ENCODE measurements at places on chromosomes 5 and 9.

DNA sequence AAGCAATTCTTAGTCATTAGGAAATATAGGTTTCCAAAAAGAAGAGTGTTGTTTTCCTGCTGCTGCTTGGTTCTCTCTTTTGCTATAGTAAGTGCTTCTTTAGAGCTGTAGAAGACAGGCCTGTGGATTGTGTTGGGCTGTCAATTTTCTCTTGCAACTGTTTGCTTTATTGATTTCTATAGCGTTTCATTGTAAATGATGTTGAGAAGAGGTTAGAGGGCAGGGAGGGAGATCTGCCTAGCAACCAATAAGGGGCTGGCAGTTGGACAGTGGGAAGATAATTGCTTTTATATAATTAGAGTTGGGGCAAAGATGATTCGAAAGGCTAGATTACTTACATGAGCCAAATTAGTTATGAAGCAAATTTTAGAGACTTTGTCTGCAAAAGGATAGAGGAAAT, 11.1 kb downstream of the UNC13B start:
- no peak for DNase-seq

DNA sequence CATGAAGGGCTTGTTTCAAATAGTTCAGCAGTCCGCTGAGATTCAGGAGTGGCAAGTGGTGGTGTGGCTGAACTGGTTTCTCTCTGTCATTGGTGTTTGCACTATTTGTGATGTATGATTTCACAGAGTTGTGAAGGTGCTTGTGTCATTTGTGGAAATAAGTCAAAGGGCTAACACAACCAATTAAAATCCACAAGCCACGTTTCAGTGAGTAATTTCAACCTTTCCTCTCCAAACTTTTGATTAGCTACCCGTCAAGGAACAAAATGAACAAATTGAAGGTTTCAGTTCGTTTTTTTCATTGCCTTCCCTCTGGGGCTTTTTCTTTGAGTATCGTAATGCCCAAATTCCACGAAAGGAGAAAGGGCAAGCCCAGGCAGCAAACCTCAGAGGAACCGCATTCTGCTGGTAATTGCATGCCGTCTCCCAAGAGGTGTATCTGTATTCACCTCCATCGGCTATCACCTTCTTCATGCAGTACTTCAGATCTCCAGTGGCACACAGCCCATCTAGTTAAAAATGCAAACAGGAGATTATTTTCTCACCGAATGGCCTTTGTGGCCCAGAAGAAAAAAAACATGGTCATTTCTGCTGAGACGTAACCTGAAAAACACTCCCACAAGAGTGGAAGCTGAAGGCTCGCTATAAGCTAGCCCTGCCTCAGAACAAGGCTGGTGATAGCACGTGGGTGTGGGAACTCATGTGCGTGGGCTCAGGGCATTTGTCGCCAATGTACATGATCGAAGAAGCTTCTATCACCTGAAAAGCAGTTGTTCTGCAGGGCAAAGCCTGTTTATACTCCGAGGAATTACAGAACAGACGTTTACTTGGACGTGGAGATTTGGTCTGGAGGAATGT, 197.1 kb downstream of the NR3C1 start:
- DNase-seq: no peak

DNA sequence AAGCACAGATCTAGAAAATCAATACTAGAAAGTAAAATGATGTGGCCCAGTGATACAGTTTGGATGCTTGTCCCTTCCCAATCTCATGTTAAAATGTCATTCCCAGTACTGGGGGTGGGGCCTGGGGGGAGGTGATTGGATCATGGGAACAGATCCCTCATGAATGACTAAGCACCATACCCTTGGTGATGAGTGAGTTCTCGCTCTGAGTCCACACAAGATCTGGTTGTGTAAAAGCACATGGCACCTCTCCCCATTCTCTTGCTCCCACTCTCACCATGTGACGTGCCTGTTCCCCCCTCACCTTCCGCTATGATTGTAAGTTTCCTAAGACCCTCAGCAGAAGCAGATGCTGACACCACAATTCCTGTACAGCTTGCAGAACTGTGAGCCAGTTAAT, 234.2 kb upstream of the CDH6 start:
- DNase-seq: no peak

GRCh38 chr9:12464400-12464799, 228.8 kb upstream of the TYRP1 start:
- no peak for DNase-seq

GRCh38 chr9:111559000-111559610, 34.1 kb downstream of the ZNF483 start:
- no peak for DNase-seq

GRCh38 chr5:59813761-59814536, 79.6 kb downstream of the PDE4D start:
- no peak for DNase-seq

DNA sequence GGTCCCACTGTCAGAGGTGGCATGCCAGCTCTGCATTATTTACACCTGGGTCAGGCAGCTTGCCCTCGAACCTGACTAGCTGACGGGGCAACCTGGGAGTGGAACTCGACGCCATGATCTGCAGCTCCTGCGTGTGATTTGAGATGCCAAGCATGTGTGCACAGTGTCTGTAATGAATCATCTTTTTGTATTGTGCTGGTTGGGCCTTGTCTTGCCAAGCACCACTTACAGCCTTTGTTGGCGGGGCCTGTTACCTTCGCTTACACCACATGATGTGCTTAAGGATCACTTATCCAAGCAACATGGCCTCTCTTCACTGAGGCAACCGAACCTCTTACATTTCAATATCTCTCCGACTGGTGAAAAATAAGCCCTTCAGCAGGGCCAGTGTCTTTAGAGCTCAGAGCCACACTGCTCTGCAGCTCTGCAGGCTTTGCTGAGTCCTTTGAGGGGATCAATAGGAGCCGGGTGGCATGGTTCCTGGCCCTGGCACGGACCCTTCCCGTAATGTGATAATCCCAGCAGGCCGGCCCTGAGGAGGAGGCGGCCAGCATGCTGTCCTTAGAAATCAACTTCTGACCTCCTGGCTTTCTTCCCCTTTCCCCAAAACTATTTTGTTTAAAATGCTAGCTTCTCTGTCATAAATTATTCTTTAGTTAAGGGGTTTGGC, 297.7 kb upstream of the CD180 start:
- no peak for DNase-seq

DNA sequence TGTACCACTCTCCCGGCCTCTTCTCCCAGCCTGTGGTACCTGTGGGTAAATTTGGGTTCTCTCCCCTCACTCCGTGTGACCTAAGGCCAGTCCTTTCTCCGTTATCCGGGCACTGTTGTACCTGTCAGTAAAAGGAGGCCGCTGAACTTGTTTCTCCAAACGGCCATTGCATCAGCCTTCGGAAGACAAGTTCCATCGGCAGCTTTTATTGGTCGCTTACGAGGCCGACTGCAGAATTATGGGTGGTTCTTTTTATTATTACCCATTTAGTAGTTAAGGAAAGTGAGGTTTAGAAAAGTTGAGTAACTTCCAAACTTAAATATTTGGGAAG, 558 bp downstream of the GRPEL2 start:
- DNase-seq: no peak

DNA sequence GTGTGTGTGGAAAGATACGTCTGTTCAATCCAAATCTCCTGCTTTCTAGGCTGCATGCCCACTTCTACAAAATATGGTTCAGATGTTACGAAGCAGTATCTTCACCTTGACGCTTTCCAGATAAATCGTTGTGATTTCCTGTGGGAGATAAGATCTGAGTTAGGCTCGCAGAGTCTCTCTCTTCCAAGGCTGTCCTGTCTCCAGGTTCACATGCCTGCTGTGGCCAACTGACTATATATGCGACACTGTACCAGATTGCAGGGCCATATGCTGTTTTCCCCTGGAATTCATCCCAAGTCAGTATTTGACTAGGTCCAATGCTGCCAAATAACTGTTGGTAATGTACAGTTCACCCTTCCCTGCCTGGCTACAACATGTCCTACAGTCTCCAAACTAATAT, 47.9 kb downstream of the TMEM252 start:
- DNase-seq: no peak

DNA sequence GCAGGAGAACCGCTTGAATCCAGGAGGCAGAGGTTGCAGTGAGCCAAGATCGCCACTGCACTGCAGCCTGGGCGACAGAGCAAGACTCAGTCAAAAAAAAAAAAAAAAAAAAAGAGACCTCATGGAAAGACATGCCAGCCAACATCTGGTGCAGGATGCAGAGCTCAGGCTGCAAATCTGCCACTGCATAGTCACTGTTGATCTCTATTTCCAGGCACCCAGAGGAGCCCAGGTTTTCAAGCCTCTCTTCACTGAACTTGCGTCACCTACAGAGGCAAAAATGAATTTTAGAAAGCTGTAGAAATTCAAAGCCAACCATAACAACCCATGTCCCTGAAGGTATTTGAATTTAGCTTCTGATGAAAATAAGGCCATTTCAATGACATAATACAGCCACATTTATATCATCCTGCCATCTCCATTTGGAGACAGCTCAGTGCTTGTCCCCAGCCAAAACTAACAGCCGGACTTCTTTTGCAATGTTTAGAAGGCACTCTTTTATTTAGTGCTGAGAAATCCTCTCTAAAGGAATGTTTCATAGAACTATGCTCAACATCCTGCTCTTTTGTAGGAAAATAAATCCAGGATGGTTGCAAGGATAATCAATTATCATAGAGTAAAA, 113.3 kb downstream of the SNX18 start:
- no peak for DNase-seq

DNA sequence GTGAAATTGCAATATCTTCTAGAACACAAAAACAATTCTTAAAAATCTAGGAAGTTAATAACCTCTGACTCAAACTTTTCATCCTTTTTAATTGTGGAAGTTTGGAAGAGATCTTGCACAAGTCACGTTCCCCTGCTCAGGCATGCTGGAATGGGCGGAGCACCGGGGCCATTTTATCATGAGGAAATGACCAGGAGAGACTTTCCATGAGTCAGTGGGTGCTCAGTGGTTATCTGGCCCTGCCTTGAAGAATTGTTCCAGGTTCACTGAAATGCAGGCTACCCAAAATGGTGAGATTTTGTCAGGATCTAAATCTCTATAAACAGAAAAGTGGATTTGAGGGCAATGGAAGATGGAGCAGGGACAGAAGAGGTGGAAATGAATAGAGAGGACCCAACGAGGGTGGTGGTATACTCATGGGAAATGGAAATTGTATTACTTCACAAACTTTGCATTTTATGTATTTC, 61.2 kb downstream of the FYB1 start:
- DNase-seq: no peak

GRCh38 chr5:148085977-148086705, 22.4 kb downstream of the SPINK5 start:
- DNase-seq: no peak

- DNase-seq: no peak
Measured at GRCh38 chr9:23638837-23639426, 187.1 kb downstream of the ELAVL2 start.

GRCh38 chr5:144361406-144361805, 190.7 kb downstream of the KCTD16 start:
- no peak for DNase-seq

DNA sequence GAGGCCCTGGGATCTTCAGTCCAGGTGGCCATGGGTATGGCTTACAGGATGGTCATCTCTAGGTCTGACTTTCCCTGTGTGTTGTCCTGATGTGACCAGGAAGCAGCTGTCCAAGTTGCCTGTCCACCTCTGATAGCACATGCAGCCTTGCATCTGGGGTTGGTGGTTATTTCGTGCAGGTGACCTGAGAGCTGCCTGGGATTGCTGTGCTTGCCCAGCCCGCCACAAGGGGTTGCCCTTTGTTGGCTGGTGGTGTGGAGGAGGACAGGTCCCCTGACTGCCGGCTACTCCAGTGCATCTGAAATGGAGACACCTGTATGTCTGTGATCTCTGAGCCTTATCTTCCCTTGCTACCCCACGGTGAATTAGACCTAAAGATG, 212.6 kb downstream of the ARHGAP26 start:
- DNase-seq: no peak

DNA sequence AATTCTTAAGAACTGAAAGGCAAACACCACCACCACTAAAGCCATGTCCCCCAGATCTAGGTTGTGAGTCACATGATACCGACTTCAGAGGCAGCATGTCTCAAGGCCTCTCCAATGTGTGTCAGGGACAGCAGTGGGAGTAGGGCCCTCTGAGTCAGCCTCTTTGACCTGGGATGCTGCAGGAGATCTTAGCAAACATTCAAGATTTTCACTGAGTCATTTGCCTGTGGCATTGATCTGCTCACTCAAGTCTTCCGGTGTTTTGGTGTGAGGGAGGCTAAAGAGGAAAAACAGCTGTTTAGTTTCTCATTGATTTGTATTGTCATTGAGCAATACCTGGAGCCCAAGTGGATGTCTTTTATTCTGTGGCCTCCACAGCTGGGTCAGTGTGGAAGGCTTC, 36.1 kb downstream of the TMC1 start:
- peak; percentile 20 for DNase-seq

DNA sequence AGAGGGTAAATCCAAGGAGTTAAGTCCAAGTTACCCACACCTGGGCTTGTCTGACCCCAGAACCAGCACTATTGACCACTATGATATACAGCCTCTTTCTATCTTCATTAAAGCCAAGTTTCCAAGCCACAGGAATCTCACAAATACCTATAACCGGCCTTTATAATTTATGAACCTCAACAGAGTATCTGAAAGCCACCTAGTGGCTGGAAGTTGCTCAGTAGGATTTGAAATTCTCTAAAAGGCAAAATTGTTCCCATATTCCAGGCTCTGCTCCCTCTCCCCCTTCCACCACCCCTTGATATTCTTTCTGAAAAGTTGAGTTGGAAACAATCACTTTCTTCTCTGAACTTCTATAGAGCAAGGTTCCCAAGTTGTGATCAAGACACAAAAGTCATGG, 106.4 kb upstream of the GPR151 start:
- no peak for DNase-seq

DNA sequence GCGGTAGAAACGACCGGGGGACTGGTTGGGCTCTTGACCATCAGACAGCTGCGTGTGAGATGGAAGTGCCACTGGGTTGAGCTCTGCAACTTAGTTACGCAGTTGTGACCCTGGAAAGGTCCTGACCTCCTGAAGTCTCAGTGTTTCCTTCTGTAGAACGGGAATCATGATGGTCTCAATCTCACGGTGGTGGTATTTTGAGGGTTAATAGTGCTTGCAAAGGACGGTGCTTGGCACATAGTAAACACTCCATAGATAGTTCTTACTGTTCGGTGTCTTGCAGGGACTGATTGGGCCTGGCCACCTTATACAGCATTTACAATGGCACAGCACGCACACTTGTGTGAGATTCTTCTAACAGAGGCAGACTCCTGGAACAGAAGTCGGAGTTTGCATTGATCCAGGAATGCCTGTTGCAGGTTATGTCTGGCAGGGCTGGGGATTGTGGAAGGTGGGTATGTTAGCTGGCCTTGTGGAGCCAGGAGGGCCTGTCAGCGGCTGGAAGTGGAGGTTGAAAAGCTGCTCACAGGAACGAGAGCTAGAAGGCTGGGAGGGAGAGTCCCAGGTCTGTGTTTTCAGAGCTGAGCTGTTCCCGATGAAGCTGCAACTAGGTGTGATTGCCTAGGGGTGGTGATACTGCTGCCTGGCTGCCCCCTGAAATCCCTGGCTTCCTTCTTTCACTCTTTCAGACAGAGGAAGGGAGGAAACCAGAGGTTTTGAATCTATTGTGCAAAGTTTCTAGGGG, 962 bp upstream of the TXN start:
- no peak for DNase-seq

DNA sequence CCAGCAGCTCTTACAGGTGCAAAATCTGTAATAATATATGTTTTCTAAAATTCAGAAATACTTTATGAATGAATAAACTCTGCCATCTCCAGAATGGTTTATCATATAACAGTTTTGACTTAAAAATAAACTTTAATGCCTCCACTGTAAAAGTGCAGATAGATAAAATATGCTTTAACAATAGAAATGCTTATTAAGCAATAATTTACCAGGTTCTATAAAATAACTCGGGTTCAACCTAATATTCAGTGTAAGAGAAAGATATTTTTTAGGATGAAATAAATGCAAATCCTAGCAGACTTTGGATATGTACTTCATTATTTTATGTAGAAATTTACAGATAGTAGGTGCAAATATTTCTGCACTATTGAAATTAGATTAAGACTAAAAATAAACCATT, 74.1 kb downstream of the FBXL7 start:
- no peak for DNase-seq
